ENCODE measurements at places on chromosomes 3 and 15. TPM values are rescaled to one million over a fixed set of nuclear protein-coding genes. Genes with fewer than 3 reads are reported as not detected.

The ACKR4 gene
- total RNA-seq: 0.19 TPM

The SST gene
- not detected for total RNA-seq

The DHX30 gene
- total RNA-seq: 75.0 TPM

The GXYLT2 gene
- total RNA-seq: 10.7 TPM

The CCDC39 gene
- total RNA-seq: not detected

All from airway epithelial cell (primary cell).